ENCODE measurements at places on chromosomes 13 and 19.

GRCh38 chr19:28359431-28360414, 853.2 kb downstream of the UQCRFS1 start:
- no peak for DNase-seq

GRCh38 chr19:42201489-42202289, 15.8 kb downstream of the DEDD2 start:
- peak; percentile 58 for DNase-seq

DNA sequence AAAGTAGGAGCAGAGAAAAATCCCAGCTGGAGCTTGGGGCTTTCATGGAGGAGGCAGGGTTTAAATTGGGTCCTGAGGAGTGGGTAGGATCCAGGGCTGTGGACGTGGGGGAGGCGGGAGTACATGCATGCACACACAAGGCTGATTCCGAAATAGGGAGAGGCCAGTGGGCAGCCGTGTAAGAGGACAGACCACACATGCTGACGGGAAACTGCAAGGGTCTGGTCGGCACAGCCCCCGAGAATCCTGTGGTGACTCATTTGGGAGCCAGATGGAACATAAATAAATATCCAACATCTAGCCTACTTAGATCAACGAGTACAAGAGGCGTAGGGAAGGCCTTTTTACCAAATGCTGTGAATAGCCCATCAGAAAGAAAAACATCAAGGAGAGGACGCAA, 216.3 kb upstream of the ZNF507 start:
- DNase-seq, result no peak

DNA sequence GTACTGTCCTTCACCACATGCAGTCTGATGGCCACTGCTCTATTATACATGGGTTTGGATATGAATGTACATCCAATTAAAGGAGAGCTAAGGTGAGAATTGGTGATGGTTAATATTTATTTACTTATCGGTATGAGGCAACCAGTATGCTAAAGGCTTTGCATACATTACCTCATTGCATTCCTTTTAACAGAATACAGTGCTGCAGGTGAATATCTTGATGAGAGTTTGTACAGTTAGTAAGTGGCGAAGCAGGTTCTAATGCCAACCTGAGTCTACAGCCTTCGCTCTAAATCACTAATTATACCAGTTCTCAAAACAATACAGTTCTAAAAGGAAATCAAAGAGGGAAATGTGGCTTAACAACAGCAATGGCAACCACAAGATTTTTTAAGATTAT, 284.1 kb downstream of the ITGBL1 start:
- DNase-seq, result no peak

DNA sequence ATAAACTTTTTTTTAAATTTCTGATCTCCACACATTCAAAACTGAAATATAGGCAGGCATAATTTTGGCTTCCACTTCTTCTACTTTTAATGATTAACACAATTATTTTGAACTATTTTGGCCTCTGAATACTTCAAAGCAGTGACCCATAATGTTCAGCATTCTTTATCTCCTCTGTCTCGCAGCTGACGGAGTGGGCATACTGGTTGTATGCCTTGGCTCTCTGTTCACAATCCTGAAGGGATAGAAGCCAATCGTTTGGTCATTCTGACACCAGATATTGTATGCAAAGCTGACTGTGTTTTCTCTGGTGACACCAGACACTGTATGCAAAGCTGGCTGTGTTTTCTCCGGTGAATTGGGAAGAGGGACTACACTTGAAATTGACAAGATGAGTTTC, 833.0 kb downstream of the EFNB2 start:
- DNase-seq, result no peak

DNA sequence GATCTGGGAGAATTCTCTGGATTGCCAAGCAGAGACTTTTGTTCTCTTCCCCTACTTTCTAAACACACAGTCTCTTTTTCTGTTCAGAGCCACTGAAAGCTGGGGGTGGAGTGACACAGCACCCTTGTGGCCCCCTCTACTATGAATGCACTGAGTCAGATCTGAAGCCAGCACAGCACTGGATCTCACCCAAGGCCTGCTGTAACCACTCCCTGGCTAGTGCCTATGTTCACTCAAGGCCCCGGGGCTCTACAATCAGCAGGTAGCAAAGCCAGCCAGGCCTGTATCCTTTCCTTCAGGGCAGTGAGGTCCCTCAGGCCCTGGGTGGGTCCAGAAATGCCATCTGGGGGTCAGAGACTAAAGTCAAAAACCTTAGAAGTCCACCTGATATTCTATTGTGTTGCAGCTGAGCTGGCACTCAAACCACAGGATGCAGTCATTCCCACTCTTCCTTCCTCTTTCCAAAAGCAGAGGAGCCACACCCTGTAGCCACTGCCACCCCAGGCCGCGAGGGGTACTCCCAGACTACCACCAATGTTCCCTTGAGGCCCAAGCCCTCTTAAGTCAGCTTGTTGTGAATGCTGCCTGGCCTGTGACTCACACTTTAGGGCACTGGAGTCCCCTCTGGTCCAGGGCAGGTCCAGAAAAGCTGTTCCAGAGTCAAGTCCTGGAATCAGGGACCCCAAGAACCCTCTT, 110.1 kb upstream of the RXFP2 start:
- no peak for DNase-seq

GRCh38 chr19:48896191-48896720, 2.3 kb downstream of the TULP2 start:
- peak; percentile 81 for DNase-seq

- DNase-seq, result no peak
These were observed 7.3 kb upstream of the INSR start for GRCh38 chr19:7301525-7301924.

- DNase-seq, result peak; percentile 46
These were observed 1.4 kb upstream of the SAMD1 start for GRCh38 chr19:14091813-14092462.

DNA sequence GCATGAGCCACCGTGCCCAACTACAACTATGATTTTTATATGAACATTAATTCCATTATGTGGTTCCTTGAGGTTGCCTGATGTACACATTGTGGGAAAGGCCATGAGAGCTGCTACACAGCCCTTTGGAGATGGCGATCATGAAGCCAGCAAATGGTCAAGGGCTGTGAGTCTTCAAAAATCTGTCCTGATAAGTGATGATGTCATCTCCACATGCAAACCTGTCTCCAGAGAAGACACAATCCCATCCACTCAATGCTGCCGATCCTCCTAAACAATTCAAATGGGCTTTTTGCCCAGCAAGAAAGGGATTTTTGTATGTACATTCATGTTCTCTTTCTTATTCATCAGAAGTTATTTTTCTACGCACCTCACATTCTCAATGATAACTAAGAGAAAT, 17.6 kb downstream of the SIGLEC7 start:
- no peak for DNase-seq

DNA sequence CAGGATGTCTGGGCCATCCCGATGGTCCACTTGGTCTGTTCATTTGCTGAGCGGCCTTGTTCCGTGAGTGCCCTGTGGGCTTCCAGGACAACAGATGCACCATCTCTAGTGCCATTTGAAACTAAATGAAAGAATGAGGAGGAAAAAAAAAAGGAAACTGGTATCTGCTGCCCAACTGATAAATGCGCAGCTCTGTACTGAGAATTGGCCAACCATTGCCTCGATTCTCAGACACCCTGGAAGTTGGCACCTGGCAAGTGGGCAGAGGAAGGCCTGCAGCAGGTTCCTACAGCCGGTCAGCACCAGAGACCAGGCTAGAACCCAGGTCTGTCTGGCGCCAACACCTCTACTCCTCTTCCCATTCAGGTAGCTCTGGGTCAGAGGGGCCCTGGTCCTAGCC, 18.9 kb downstream of the SLC7A1 start:
- no peak for DNase-seq

GRCh38 chr19:4609878-4610511, 29.3 kb upstream of the TNFAIP8L1 start:
- peak; percentile 74 for DNase-seq

GRCh38 chr13:40664350-40665125, 1.9 kb downstream of the FOXO1 start:
- peak; percentile 92 for DNase-seq

DNA sequence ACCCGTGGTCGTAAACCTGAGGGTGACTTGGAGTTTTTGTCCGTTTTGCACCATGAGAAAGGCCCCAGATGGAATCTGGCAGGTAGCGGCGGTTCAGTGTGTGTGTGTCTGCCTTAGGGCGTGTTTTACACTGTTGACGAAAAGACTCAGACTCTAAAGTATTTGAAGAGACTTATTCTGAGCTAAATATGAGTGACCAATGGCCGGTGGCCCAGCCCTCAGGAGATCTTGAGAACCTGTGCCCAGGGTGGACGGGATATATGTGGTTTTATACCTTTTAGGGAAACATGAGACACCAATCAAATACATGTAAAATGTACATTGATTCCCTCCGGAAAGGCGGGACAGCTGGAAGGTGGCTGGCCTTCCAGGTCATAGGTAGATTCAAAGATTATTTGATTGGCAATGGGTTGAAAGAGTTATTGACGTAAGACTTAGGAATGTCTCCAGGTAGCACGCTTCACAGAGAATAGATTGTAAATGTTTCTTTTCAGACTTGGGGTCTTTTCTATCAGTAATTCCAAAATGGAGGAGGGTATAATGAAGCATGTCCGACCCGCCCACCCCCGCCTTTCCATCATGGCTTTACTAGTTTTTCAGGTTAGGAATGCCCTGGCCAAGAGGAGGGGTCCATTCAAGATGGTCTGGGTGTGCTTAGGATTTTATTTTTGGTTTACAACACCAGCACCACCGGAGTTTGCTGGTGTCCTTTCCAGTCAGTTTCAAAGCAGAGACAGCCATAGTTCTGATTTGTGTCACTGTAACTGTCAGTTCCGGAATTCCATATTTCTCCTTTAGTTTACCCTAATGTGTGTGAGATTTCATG, 1.0 kb upstream of the ZNF529 start:
- no peak for DNase-seq

DNA sequence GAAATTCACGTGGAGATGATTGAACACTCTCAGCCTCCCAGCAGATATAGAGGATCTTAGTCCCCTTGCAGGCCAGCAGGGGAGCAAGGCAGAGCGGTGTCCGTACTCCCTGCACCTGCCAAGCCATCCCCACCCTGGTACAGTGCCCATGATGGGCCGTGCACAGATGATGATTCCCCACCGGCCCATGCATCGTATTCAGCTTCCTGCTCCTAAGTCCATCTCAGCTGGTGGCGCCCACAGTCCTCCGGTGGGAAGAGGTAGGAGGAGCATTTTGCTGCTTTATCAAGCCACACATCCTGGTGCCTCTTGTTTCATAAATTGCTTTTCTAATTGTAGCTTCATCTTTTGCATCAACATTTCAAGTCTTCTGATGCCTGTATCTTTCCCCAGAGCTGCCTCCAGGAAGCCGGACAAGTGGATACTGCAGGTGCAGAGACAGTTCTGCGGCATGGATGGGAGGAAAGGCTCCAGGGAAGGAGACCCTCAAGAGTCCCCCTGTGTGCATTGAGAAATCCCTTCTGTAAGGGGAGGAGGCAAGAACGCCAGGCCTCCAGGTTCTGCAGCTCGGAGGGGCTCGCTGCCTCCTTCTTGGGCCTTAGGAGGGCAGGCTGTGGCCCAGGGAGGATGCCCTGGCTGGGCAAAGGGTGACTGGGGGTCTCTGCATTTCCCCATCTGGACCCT, 55.3 kb downstream of the F2RL3 start:
- no peak for DNase-seq

DNA sequence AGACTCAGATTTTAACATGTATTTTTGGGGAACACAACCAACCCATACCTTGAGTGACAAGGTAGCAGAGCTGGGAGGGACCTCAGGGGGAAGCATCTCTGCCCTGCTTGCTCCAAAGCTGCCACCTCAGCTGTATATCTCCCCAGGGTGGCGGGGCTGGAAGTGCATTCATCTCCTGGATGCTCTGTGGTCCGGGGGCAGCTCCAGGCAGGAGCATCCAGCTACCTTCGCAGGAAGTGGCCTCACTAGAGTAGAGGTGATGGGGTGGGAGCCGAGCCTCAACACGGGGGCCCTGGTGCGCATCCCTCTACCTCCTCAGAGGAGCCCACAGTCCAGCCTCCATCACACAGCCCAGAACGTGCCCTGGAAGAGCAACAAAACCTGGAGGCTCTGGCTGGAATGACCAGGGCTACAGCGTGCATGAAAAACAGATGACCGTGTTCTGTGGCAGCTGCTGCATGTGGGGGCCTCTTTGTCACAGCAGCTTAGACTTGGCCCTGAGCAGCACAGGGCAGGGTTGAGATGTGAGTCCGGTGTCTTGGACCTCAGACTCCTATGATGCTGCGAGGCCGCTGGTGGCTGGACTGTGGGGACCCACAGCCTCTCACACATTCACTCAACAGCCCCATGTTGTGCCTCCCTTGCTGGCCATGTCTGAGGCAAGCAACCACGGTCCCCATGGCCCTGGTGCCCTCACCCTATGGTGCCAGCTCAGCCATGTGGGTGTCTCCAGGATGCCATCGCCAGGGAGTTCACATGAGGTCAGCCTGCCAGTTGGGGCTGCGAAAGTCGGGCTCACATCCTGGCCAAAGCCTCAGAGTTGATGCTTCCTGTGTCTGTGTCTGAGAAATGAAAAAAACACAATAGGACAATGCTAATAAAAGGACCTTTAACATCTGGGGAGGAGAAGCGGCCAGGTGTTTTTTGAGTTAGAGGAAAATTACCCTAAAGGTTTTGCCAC, 17.1 kb upstream of the GAS6 start:
- no peak for DNase-seq

GRCh38 chr19:14516048-14516534, 2.1 kb downstream of the DNAJB1 start:
- no peak for DNase-seq

GRCh38 chr13:52411629-52412028, 5.7 kb upstream of the THSD1 start:
- DNase-seq, result no peak

GRCh38 chr19:40831502-40832430, 18.5 kb downstream of the CYP2A6 start:
- no peak for DNase-seq

DNA sequence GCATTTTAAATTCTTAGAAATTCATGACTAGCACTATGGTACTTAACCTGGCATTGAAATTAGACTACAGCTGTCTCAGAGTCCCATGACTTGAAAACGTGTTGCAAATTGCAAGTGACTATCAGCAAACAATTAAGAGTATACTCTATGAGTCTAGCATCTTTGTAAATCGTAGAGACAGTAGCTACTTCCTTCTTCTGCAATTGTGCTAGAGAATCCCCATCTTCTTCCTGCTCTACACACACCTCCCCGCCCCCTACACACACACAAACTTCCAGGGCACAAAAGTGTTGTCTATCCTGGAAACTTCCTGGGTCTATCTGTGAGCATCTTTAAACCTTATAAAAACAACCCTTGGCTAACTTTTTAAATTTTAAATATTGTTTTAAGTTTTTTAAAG, 35.2 kb upstream of the MIR17HG start:
- DNase-seq, result no peak

GRCh38 chr13:94701313-94702180, 10.8 kb downstream of the SOX21 start:
- no peak for DNase-seq

- no peak for DNase-seq
These were observed 40.4 kb upstream of the ZNF254 start for GRCh38 chr19:24046550-24046949.

All from left ventricle myocardium superior (tissue), 1 donor.